Cerebellum (tissue), 4 donors: ENCODE measurements at places on chromosomes 12 and 14.

- DNase-seq, result peak; percentile 24
These were observed 34.8 kb upstream of the FRMD6 start for GRCh38 chr14:51616724-51617409.

DNA sequence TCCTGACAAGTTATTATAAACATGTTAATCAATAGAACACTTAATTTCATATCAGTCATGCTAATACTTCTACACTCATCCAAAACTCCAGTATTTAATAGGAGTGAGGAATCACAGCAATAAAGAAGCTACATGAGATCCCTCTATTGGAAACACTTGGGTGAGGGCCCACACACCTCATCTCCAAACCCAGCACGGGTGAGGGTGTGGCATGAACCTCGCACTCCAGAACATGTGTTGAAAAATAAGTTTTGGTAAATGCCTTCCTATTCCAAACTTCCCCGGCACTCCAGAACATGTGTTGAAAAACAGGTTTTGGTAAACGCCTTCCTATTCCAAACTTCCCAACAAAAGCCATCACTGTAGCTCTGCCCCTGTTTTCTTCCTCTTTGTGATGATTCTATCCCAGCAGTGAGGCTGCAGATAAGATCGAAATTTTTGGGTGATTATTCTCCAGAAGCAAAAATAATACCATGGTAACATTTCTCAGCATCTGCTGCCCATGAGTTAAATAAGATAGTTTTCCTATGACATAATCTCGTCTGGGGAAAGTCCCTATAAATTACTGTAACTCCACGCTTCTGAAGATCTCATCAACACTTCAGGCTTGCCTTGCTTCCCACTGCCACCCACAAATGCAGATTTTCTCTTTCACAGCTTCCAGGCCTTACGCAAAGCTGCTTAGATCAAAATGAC is 24.4 kb upstream of the PTPRB start:
- DNase-seq, result no peak

DNA sequence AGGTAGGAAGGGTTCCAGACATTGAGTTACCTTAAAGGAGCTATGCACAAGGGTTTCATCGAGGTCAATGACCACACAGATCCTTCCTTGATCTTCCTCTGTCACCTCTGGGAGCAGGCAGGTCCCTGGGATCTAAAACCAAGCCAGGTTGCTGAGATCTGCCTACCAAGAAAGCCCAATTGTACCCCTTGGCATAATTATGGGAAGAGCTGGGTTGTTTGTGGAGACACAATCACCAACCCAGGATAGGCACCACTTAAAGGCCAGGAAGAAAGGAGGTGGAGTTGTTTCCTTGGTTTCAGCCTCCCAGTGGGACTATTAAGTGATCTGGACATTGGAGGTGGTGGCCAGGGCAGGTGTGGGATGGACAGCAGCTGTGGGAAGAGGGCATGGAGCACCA is 8.4 kb upstream of the AVIL start:
- DNase-seq, result no peak

GRCh38 chr14:100138082-100138787 is 21.2 kb downstream of the DEGS2 start:
- peak; percentile 87 for DNase-seq

DNA sequence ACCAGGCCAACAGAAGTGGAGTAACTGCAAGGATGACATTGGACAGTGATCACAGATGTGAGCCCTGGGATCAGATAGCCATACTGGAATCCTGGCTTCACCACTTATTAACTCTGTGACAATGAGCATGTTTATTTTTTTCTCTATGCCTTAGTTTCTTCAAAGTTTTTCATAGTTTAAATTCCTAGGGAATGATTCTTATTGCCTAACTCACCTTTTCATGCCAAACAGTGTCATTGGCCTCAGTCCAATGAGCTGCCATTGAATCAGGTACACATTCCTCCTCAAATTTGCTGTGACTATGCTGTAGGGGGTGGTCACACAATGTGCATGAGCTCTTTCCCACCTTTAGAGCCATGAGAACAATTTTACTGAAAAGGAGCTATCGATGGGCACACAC is 342.3 kb downstream of the SYT1 start:
- DNase-seq, result no peak

GRCh38 chr14:56310643-56311042 is 192.4 kb downstream of the PELI2 start:
- DNase-seq, result no peak

- DNase-seq, result no peak
These were observed 331 bp downstream of the NCKAP1L start for GRCh38 chr12:54497883-54498282.

DNA sequence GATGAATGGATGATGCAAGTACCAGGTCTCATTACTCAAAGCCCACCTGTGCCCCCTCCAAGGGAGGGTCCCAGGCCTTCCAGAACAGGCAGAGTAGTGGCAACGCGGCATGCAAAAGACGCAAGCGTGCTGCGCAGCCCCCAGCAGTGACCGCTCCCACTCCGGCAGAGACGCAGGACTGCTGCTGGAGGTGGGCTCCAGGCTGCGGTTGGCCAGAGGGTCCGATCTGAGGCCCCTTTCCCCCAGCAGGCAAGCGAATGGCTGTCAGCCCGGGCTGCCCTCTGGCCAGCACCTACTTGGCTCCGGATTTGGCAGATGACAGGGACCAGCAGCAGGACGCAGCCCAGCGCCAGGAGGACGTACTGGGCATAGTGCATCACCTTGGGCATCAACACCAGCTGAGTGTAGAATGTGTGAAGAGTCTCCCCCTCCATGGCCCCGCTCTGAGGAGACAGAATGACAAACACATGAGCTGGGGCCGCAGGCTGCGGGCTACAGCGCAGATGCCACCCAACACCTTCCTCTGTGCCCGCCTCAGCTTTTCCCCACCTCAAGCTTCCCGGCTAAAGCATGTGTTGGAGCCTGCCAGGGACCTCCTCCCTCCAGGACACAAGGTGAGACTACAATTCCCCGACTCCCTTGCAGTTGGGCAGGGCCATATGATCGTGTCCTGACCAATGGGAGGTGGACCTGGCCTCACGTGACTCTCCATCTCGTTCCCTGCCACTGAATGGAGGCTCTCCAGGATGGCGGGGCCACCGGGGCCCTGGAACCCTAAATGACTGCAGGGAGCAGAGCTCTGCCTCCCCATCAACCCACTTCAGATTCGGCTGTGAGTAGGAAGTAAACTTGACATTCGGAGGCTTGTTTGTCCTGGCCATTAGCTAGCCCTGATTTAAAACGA is 77.4 kb downstream of the SCARB1 start:
- peak; percentile 97 for DNase-seq

DNA sequence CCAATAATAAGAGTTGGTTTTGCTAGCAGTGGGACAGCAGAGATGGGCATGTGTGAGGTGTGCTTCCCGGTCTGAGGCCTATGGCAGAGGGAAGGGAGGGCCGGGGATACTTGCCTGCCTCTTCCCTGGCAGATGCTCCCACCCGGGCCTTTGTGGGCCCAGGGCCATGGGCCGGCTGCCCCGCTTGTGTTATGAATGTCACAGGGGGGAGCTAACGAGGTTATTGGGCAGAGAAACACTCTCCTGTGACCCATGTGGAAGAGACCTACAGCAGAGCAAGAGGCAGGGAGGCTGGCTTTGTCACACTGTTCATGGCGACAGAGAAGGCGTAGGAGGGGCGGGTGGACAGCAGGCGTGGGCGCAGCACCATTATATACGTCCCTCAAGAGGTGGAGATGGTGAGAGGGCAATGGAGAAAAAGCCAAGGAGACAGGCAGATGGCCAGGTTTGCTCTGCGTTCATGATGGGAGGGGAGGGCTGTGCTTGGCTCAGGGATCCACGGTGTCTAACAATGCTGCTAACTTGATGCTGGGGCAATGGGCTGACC is 13.3 kb downstream of the CCND2 start:
- no peak for DNase-seq

DNA sequence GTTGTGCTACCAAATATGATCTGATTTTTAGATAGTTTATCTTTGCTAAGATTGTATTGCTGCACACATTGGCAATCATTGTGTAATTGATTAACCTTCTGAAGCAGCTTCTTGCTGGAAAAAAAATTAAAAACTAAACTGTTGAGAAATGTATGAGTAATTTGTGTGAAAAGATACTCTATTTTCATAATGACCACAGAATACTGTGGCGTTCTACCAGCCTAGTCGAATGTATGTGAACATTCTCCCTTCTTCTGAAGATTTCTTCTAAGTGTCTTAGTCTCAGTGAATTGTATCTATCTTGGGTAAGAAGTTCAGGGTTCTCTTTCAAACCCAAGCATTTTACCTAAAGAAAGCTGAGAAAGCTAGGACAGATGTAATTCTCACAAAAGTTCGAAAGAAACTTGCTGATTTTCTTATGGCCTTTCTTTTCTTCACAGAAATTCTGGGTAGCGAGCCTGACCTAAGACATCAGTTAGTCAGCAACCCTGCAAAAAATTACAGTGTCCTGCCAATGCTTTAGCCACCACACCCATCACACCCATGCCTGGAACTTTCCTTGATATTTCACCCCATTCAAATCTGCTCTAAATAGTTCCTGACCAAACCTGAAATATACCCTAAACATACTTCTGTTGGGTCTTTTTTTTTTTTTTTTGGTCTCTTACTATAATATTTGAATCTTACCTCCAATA is 27.1 kb upstream of the C12orf71 start:
- DNase-seq, result no peak

DNA sequence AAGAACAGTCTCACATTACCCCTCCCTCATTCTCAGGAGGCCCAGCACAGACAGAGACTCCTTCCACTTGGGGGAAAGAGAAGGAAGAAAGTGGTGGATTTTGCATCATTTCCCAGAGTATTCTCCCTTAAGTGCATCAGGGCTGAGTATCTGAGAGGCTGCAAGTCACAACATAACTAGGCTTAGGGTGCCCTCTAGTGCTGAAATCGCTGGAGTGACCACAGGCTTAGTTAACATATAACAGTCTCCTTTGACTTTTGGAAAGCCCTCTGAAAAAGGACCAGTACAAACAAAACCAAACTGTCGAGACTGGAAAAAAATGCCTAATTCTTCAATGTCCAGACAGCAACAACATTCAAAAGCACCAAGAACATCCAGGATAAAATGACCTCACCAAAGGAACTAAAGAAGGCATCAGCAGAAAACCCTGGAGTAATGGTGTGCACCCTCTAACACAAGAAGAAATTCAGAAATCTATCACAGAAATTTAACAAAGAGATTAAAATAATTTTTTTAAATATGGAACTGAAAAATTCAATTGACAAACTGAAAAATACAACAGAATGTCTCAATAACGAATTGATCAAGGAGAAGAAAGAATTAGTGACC is 412.3 kb downstream of the RPS29 start:
- DNase-seq, result no peak

DNA sequence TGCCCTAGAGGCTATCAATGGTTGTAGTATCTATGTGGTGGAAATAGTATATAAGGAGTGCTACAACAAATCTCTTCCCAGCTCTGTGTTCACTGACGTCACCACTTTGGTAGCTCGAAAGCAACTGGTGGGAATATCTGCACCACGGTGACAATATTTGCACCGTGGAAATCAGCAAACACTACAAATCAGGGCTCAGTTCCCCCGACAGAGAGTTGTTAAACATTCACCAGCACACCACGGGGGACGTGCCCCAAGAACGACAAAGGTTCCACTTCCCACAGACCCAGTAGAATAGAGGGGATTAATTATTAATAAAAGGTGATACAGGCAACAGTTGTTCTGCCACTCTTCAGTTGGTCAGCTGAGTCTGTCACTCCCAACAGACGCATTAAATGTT is 98.4 kb downstream of the CCDC60 start:
- no peak for DNase-seq

GRCh38 chr12:58712976-58713375 is 207.3 kb downstream of the LRIG3 start:
- no peak for DNase-seq

- no peak for DNase-seq
These were observed 132.8 kb downstream of the RMST start for GRCh38 chr12:97595426-97595831.

DNA sequence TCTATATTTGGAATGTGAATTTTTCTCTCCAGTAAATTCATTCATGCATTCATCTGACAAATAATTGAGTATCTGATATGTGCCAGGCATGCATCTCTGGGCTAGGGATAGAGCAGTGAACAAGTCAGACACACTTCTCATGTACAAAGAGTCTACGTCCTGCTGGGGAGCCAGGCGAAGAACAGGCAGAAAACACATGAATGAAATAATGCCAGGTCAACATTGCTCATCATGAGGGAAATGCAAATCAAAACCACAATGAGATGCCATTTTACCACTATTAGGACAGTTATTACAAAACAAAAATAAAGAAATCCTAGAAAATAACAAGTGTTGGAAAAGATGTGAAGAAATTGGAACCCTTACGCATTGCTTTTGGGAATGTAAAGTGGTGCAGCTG is 90.3 kb downstream of the PAX9 start:
- no peak for DNase-seq
